NCI-H526 (cell line): ENCODE measurements at places on chromosomes 2 and 18.

- no peak for DNase-seq
Observed at GRCh38 chr2:236644502-236644911, 74.9 kb downstream of the ACKR3 start.

- no peak for DNase-seq
Observed at GRCh38 chr2:190079160-190079559, 16.6 kb upstream of the MSTN start.

DNA sequence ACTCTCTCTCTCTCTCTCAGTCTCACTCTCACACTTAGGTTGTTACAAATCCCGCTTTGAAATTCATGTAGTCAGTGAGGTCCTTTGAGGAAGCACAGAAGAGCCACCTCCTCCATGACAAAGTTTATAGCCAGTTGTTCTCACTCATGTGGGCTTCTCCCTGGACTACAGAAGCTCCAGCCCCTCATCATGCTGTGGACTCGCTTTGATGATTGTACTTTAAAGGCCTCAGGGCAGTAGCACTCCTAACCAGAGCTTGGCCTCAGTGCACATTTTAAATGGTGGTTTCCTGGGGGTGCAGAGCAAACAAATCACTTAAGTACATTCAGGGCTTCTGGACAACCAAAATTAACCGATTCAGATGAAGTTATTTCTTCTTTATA lies 115.7 kb downstream of the MTCL1 start:
- no peak for DNase-seq

- no peak for DNase-seq
Observed at GRCh38 chr2:239669181-239669898, 268.5 kb upstream of the HDAC4 start.

DNA sequence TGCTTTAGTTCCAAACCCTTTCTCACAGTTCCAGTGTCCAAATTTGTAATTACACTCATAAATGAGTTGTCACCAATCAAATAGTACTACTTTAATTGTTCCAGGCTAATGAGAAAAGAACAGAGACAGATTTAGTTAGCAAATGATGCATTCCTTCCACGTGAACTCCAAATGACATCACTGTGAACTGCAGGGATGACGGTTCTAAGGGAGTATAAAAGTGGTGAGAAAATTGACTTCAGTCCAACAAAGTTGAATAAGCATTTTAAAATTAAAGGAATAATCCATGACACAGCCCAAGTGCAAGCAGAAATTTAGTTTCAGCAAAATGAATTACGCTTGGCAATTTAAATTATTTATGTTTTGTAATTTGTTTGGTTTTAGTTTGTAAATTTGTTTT lies 102.0 kb upstream of the LRATD1 start:
- DNase-seq: no peak

GRCh38 chr2:109218087-109218791 lies 89.2 kb downstream of the SH3RF3 start:
- peak; percentile 33 for DNase-seq

GRCh38 chr18:9535430-9535991 lies 60.2 kb downstream of the RALBP1 start:
- DNase-seq: no peak

DNA sequence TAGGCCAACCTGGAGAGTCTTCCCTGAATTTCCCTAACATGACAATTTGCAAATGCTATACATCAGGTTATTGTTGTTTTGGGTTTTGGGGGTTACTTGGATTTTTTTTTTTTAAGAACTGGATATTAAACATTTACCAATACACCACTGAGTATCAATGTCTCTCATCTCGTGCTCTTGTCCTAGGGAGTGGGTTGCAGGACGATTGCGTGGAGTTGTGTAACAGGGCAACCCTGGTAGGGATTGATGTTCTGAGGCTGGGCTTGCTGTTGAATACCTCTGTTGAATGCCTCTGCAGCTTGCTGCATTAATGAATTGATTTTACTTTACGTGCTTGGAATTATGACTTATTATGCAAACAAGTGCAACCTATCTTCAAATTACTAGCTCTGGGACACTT lies 18.8 kb upstream of the FOSL2 start:
- no peak for DNase-seq

- DNase-seq: no peak
Observed at GRCh38 chr2:19776941-19777514, 124.8 kb downstream of the TTC32 start.
